ENCODE measurements at places on chromosomes 7 and 10.

DNA sequence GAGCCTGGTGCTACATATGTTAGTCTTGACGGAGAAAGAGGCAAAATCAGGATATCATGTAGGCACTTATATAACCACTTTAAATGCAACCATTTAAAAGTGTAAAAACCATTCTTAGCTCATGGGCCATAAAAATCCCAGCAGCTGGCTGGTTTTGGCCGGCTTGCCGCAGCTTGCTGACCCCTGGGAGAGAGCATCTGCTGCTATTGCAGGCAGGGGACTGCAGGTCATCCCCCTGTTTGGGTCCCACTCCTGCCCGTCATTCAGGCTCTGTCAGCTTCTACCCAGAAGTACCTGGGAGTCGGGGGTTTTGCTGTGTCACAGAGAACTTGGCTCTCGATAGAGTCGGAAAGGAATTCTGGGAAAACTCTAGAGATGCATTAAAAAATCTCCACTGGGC lies 187.4 kb downstream of the CUX1 start:
- DNase-seq: no peak

GRCh38 chr7:25615003-25615402 lies 386.7 kb upstream of the NPVF start:
- no peak for DNase-seq

DNA sequence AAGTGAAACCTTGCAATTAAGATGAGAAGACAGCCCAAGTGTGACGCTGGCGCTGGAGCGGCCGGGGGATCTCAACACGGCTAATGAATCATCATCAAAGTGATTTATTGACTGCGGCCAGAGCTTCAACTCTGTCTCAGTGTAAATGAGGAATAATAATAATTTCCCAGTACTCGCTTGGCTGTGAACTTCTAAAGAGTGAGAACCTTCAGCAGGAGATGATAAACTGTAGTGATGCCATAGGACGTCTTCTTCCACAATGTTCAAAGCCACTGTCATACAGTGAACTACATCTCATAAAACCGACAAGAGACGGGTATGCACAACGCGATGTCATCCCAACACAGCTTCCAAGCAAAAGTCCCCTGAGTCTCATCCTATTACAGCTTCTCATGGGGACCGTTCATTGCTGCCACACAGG lies 123.6 kb upstream of the NOBOX start:
- DNase-seq: no peak

GRCh38 chr10:43131906-43132305 lies 6.3 kb upstream of the CSGALNACT2 start:
- DNase-seq: no peak

- DNase-seq: no peak
These were observed 816.2 kb downstream of the NRG3 start for GRCh38 chr10:82691211-82691610.

- no peak for DNase-seq
These were observed 37.3 kb upstream of the PRKAR2B start for GRCh38 chr7:107007007-107007891.

DNA sequence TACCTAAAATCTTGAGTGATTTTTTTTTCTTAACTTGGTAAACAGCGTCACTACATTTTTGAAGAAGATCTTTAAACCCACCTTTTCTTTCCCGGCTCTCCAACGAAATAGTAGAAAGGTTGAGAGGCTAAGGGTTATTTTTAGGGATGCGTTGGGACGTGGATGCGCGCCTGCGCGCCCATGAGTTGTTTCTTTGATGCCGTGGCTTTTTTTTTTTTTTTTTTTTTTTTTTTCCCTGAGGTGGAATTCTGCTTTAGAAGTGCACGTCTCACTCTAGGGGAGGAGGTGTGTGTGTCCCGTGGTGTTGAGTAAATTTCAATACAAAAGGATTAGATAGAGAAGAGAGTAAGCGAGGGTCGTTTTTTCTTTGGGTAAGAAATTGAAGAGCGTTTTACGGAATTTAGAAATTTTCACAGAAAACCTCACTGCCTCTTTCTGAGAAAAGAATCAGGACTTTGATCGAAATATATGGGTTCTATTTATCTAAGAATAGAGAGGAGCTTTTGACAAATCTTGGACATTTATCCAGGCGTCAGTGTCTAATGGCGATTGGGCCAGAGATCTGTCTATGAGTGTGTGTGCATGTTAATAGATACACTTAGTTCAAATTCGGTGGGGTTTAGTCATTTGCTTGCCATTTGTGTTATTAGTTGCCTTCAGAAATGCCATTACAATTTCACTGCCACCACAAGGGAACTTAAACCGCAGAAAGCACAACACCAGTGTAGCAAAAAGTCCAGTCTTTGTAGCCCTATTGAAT lies 1.2 kb upstream of the SP8 start:
- DNase-seq: no peak

- DNase-seq: no peak
These were observed 5.7 kb downstream of the DEPP1 start for GRCh38 chr10:44972874-44973306.

GRCh38 chr10:97117372-97117771 lies 68.4 kb downstream of the SLIT1 start:
- DNase-seq: no peak

GRCh38 chr10:102175415-102175814 lies 23.2 kb downstream of the NOLC1 start:
- DNase-seq: peak; percentile 25

DNA sequence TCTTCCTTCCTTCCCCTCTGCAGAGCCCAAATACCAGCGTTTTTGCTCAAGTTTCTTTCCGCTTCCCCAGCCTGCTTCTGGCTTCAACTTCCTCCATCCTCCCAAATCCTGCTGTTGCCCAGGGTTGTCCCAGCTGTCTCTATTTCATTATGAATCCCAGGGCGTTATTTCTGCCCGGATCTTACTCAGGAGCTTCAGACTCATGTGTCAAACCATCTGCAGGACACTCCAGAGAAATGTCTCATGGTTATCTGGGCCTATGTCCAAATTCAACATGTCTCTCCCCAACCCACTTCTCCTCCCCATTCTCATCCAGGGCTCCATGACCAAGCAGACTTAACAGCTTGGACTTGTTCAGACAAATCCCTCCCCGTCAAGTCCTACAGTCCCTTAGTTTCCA lies 15.6 kb downstream of the ARHGAP22 start:
- DNase-seq: peak; percentile 86

- DNase-seq: peak; percentile 38
These were observed 18.4 kb upstream of the STEAP2 start for GRCh38 chr7:90192876-90193750.

- peak; percentile 55 for DNase-seq
These were observed 123.3 kb downstream of the PRPF18 start for GRCh38 chr10:13709931-13710650.

DNA sequence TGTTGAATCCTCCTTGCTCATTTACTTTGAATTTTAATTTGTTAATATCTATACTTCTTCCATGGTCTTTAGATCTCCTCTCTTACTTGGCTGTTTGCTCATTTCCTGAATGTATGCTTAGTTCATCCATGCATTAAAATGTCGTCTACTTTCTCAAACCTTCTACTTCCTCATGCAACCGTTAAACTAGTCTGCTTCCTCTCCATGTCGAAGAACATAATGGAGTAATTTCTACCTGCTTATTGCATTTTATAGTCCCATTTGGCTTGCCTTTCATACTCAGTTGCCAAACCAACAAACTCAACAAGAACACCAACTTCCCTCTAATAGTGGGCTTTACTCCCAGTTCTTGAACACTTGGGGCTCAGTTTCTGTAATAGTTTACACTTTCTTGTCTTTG lies 43.8 kb upstream of the SEMA3D start:
- no peak for DNase-seq

DNA sequence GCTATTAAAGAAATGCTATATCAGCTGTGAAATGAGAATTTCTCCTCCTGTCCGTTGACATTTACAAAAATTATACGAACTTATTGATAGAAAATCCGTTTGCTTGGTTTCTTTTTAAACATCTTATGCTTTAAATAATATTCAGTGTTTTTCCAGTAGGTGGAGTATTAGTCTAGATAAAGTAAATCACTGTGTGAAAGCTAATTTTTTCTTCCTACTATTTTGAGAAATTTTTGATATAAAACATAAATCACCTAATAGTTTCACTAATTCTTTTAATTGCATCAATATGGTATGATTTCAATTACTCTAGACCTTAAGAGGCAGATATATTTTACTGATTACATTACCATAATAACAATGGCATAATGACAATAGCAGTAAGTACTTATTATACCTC lies 335.2 kb upstream of the C7orf33 start:
- no peak for DNase-seq

DNA sequence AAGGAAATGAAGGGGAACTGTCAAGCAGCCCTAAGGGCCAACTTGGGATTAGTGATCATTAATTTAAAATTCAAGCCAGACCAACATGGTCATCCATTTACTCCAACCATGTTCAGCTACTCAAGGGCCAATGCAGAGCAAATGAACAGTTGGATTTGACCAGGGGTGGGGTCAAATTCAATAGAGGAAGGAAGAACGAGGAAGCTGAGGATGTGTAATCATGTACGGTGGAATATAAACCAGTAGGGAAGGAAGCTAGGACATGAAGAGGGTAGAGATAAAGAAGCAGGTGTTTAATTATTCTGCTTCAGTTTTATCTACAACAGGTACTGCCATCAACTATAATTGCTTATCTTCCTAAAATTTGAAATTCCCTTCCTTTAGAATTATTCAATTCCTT lies 81.6 kb downstream of the HIBADH start:
- DNase-seq: no peak

- DNase-seq: no peak
These were observed 743 bp upstream of the PITRM1 start for GRCh38 chr10:3173171-3173878.

GRCh38 chr7:30249316-30249715 lies 35.1 kb upstream of the ZNRF2 start:
- DNase-seq: no peak

- no peak for DNase-seq
These were observed 465.0 kb downstream of the GRID1 start for GRCh38 chr10:85901599-85901998.

DNA sequence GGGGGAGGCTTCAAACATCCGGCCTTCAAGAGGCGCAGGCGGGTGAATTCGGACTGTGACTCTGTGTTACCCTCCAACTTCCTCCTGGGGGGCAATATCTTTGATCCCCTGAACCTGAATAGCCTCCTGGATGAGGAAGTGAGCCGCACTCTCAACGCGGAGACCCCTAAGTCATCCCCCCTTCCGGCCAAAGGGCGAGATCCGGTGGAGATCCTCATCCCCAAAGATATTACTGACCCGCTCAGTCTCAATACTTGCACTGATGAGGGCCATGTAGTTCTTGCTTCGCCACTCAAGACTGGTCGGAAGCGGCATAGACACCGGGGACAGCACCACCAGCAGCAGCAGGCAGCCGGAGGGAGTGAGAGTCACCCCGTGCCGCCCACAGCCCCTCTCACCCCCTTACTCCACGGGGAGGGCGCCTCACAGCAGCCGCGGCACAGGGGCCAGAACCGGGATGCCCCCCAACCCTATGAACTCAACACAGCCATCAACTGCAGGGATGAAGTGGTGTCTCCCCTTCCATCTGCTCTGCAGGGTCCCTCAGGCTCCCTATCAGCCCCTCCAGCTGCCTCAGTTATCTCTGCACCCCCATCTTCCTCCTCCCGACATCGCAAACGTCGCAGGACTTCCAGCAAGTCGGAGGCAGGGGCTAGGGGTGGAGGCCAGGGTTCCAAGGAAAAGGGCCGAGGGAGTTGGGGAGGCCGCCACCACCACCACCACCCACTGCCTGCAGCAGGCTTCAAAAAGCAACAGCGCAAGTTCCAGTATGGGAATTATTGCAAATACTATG lies 1.1 kb downstream of the MEPCE start:
- DNase-seq: no peak

DNA sequence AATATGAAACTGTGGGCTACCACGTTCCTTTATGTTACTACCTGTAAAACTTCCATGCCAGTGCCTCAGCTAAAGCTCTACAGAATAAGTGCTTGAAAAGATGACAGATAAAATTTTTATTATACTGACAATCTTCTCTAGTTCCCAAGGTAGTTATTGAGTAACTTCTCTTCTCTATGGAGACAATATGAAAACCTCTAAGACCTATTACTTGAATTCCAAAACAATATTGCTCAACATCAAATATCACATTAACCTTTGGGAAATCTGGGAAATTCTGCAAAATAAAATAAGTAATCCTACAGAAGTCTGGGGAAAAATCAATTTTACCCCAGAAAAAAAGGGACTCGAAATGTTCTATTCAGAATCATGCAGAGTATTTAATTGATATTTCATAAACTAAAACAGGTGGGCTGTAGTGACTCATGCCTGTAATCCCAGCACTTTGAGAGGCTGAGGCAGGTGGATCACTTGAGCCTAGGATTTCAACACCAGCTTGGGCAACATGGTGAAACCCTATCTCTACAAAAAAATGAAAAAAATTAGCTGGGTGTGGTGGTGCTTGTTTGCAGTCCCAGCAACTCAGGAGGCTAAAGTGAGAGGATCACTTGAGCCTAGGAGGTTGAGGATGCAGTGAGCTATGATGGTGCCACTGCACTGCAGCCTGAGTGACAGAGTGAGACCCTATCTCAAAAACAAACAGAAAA lies 23.8 kb upstream of the ANK3 start:
- no peak for DNase-seq

DNA sequence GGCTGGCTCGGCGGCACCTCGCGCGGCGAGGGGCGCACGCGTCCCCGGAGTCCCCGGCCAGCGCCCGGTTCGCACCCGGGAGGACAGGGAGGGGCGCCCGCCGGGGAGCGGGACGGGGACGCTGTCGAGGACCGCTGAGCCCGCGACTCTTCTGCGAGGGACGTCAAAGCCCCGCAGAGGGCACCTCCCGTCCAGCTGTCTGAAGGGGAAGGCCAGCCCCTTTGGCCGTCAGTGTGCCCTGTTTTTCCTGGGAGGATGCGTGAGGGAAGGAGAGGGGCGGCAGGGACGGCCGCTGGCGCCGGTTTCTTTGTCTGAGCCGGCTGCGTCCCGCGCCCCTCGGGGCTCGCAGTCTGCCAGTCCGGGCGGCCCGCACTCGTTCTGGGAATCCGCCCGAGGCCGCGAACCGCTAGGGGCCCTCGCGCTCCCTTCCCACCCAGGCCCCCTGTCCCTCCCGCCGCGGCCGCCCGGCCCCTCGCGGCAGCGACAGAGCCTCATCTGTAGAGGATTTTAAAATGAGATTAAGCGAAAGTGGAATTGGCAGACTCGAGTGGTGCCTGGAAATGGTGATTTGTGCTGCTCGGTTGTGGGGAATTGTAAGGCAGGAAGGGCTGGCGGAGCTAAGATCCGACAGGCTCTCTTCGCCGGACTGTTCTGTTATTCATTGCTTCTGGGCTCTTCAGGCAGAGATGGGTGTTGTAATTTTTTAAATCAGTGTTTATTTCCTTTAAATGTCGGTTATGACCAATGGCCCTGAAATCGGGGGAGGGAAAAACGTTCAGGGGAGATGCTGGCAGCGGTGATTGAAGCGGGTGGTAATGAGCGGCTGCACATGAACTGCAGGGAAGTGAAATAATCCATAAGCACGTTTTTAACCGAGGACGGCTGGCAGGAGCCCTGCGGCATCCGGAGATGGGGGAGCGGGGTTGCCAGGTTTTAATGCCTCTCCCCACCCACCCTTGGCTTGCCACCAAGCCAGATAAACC lies 618 bp upstream of the RELN start:
- peak; percentile 68 for DNase-seq

DNA sequence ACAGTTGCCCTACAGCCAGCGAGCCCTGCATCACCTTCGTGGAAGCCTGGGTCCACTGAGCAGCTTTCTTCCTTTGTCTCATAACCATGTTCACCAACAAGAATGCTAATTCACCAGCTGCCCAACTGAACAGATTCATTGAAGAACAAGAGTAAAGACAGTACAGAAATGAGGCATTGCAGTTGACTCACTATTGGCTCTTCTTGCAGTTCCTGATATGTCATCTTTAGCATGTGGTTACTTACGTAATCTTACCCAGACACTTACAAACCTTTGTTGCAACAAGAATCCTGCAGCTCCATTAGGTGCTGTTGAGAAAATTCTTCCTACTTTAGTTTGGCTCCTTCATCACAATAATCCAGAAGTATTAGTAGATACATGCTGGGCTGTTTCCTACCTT lies 174.0 kb upstream of the TPK1 start:
- DNase-seq: no peak
